CD4-positive, alpha-beta T cell treated with Interleukin-15 for 4 hours (primary cell): ENCODE measurements at places on chromosomes 2 and 18.

- DNase-seq = no peak
Measured at GRCh38 chr18:31746396-31746795, 14.3 kb downstream of the SLC25A52 start.

DNA sequence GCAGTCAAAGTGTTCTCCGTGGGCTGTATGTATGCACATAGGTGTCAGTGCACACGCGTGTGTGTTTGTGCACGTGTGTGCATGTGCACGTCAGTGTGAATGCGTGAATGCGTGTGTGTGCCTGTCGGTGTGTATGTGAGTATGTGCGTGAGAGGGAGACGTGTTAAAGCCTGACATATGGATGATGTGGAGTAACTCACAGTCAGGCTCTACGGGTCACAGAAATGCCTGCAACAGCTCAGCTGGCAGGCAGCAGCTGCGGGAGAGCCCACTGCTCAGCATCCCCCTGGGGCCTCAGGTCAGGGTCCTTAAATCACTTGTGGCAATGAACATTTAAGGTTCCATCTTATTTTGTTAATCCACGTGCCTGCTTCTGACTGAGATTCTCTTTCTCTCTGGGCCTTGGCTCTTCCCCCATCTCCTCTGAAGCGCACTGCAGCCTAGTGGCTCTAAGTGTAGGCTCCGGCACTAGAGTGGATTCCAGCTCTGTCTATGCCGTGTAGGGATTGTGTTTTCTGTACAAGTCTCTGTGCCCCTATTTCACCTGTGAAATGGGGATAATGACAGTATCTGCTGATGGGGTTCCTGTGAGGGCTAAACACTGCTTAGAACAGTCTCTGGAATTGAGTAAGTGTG is 63.0 kb downstream of the DYSF start:
- no peak for DNase-seq

DNA sequence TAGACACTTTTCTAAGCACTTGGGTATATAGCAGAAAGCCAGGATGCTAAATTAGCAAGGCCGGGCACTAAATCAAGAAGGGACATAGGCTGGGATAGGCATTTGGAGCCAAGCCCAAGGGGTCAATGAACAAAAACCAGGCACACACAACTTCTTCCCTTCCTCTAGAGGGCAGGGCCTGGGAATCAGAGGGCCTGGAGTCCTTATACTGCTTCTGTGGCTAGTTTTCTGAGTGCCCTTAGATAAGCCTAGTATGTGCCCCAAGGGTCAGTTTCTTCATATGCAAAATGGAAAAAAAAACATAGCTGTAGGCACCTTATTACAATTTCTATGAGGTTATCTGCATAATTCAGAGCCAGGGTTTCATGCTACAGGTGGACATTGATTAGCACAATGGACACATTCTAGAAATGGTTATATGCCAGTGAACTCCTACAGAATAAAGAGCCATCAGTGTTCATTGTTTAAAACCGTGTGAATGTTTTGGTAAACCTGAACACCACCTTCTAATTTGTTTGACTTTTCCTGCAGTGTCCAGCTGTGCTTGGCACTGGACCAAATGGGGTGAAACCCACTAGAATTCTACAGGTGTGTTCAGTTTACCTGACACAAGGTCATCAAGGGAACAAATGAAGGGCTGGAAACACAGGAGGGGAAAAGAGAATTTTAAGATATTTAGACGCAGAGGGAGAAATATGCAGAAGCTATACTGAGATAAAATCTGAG is 49.6 kb downstream of the PAX8 start:
- no peak for DNase-seq

DNA sequence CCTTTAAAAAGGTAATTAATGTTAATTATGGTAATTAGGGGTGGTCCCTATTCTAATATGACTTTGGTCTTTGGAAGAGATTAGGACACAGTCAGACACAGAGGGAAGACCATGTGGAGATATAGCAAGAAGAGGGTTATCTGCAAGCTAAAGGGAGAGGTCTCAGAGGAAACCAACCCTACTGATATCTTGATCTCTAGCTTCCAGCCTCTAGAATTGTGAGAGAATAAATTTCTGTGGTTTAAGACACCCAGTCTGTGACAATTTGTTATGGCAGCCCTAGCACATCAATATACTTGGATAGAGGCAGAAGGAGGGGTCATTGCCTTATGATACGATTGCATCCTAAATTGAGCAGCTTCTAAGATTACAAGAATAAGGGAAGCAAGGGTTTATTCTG is 21.3 kb upstream of the NT5C1B start:
- no peak for DNase-seq

GRCh38 chr2:24558781-24559472 is 67.9 kb downstream of the NCOA1 start:
- no peak for DNase-seq

DNA sequence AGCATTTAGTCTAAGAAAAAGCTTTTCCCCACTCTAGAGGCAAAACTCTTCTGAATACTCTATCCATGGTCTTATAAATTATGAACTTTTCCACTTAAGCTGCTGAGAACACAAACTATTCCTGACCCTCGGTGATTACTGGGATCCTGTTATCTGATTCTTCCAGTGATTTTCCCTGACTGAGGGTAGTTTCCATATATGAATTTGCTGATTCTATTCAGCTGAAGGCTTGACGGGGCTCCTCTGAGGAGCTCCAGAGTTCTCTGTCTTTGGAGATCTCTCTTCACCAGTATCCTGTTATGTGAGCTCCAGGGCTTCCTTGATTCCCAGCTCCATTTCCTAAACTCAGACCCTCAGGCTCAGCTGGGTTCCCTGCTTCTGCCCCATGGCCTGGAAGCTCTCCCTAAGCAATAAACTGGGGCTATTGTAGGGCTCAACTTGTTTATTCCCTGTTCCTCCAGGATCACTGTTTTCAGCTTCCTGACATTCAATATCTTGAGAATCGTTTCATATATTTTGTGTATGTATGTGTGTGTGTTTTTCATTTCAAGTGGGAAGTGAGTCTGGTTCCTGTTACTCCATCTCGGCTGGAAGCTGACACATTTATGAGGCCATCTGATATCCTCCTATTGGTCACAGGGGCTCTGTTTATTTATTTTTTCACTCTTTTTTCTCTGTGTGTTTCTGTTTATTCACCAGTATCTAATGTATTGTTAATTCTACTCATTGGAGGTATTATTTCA is 78.2 kb downstream of the ARHGAP28 start:
- no peak for DNase-seq
